ENCODE measurements at places on chromosomes 6 and 20.

DNA sequence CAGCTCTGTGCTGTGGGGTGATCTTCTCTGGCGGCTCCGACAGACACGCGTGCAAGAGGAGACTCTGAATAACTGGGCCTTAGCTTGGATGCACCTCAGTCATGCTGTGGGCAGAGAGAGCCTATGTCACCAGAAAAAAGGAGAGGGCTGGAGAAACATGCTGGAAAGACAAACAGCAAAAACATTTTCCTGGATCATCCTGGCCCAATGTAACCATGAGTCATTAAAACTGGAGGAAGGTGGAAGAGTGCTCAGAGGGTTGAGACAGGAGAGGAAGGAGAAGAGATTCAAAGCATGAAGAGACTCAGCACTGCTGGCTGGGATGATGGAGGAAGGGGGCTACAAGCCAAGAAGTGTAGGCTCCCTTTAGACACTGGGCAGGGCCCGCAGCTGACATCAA is 292.0 kb downstream of the CDH26 start:
- no peak for DNase-seq

- DNase-seq: no peak
Observed at GRCh38 chr20:63500902-63501817, 2.3 kb upstream of the EEF1A2 start.

DNA sequence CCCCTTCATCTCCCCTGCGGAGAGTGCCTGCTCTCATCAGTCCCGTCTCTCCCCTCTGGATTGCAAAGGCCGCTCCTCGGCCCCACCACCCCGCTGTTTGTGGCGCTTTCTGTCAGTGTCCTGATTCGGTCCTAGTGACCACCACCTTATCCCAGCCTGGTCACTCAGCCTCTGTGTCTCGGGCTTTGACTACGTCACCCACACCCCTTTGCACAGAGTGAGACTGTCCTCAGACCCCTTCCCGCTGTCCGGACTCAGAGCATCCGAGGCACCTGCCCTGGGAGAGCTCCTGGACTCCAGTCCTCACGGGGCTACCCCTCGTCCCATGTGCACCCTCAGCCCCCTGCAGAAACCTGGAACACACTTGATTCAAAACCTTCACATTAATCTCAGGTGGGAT is 380.2 kb downstream of the TAF4 start:
- no peak for DNase-seq

DNA sequence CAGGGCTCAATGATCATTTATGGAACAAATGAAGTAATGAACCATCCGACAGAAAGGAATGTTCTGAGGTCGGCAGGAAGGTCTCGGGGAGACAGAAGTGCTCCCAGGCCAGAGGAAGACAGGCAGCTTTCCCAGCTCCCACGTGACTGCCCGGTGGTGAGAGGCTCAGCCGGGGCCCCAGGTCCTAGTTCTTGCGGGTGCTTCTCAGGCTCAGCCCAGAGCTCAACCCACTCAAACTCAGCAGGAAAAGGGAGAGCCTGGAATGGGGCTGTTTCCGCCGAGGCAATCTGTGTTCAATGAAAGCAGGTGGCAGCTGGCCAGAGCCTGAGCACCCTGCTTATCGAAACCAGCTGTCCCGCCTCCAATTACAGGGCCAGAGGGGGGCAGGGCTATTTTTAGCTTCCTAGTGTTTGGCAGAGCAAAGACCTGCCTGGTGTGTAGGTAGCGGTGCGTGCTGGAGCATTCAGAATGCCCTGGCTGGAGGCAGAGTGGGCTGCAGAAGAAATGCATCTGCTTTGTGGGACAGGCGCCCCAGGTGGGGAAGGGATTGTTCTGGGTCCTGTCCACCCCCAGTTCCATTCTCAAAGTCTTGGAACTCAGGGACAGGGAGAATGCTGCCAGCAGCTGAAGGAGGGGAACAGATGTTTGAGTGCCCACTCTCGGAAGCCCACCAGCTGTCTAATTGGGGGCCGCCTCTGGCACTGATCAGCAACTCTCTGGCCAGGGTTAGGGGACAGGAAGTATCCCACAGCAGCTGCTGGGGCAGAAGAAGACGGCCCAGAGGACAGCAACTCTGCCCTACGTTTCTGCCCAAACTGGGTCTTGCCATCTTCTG is 145.1 kb downstream of the PREX1 start:
- no peak for DNase-seq

- DNase-seq: no peak
Observed at GRCh38 chr6:144415835-144416237, 130.7 kb downstream of the UTRN start.

GRCh38 chr6:12328701-12329100 is 38.5 kb downstream of the EDN1 start:
- no peak for DNase-seq

GRCh38 chr6:89769572-89769971 is 50.0 kb downstream of the MDN1 start:
- DNase-seq: no peak

GRCh38 chr6:163324688-163325389 is 89.7 kb upstream of the QKI start:
- DNase-seq: no peak

DNA sequence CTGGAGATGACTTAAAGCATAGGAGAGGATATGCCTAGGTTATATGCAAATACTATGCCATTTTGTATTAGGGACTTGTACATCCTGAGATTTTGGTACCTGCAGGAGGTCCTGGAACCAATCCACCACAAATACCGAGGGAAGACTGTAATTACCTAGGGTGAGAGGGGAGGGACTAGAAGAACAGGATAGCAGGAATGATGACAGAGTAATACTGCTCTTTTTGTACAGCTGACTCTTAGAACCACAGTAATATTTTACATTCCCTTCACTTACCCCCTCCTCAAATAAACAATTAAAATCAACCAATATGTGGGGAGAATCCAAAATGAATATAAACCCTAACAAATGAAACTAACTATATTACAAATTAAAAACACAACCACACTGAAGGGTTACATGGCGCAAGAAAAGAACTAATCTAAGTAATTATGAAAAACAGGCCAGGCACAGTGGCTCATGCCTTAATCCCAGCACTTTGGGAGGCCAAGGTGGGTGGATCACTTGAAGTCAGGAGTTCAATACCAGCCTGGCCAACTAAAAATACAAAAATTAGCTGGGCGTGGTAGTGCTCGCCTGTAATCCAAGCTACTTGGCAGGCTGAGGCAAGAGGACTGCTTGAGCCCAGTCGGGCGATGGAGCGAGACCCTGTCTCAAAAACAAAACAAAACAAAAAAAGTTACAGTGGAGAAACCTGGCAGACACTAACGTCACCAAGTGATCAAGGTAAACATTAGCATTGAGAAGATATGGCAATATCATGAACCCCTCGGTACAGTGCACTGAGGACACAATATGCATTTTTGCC is 37.1 kb downstream of the MAP1LC3A start:
- no peak for DNase-seq

All from stimulated activated CD8-positive, alpha-beta memory T cell treated with anti-CD3 and anti-CD28 coated beads, Interleukin-15, amount 100 ng/mL, for 24 hours (primary cell).